Uterus (tissue), 4 donors: ENCODE measurements at places on chromosomes 6 and 20. TPM values are rescaled to one million over a fixed set of nuclear protein-coding genes. Genes with fewer than 3 reads are reported as not detected.

DBNDD2 gene
- 51.2 TPM for total RNA-seq

NR2E1 gene
- total RNA-seq = not detected

CCN6 gene
- total RNA-seq = not detected

MEP1A gene
- under 0.01 TPM for total RNA-seq

SIRPG gene
- not detected for total RNA-seq

TMC2 gene
- not detected for total RNA-seq

PMEPA1 gene
- 25.9 TPM for total RNA-seq

CDC5L gene
- 8.7 TPM for total RNA-seq

FAM83B gene
- total RNA-seq = 0.29 TPM

BPIFB1 gene
- not detected for total RNA-seq

- H3K27me3 ChIP-seq = no peaks in the 10 kb centered on the region
- H3K36me3 ChIP-seq = no peaks in the 10 kb centered on the region
- no peak for DNase-seq
- no peak overlapping the region for H3K4me3 ChIP-seq
- H3K27ac ChIP-seq = no peak overlapping the region
These were observed 319.7 kb upstream of the MAN1A1 start for GRCh38 chr6:119669221-119669620.

DNA sequence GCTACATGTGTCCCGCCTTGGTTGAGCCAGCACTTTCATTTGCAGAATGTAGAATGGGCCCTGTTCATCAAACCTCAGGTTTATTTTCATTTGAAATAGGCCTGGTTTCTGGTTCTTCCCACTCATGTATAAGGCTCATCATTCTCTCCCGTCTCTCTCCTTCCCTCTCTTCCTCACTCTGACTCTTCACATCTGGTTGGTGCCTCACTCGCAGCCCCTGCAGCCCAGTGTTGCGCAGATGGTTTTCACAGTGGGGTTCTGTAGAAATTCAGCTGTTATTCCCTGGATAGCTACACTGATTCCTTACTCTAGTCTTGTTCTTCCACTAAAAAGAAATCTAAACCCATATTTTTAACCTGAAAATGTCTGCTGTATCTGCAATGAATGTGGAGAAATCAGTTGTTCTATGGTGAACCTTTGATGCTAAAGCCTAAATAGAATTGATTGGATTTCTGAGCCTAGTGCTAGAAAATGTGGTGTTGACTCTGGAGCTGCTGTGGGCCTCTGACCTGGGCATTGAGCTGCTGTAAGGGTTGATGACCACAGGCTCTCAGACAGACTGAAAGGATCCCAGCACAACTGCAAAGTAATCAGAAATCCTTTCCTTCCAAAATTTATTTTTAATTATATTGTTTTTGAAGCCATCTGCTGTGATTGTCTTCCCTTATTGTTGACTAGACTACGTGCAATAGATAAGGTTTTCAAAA lies 150.3 kb downstream of the TMEM242 start:
- no peak overlapping the region for H3K27ac ChIP-seq
- no peak overlapping the region for H3K4me3 ChIP-seq
- no peaks in the 10 kb centered on the region for H3K4me1 ChIP-seq
- H3K36me3 ChIP-seq = no peaks in the 10 kb centered on the region

GRCh38 chr20:48156521-48156920 lies 371.2 kb upstream of the SULF2 start:
- H3K36me3 ChIP-seq = no peaks in the 10 kb centered on the region
- no peak overlapping the region for H3K4me3 ChIP-seq
- H3K27ac ChIP-seq = no peak overlapping the region
- no peaks in the 10 kb centered on the region for H3K4me1 ChIP-seq

DNA sequence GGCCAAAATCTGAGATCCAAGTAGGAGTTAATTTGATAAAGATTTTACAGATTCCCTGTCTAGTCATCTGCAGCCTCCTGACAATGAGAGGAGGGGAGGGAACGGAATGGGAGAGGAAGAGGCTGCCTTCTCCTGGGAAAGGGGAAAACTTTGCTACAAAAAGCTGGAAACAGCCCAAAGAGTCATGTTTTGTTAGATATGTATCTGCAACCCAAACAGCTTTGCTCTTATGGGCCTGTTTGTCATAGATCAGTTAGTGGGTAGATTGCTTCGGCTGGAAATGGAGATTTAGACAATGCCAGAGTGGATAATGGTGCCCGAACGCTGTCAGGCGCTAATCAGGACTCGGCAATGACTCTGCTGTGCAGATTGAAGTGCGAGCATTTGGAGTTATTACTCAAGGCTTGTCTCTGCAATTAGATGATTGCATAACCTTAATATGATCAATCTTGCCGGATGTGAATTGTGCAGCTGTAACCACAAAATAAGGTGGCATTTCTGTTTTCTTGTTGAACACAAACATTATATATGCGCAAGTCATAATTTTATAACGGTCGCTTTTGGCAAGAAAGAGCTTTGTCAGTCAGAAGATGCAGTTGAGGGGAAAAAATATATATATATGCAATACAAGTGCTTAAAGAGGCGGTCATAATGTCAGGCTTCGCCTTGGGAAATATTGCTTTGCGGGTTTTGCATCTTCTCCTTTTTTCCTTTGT lies 92.4 kb upstream of the MAFB start:
- H3K27me3 ChIP-seq = no peaks in the 10 kb centered on the region
- DNase-seq = no peak
- H3K4me1 ChIP-seq = no peaks in the 10 kb centered on the region
- no peak overlapping the region for H3K4me3 ChIP-seq
- H3K36me3 ChIP-seq = no peaks in the 10 kb centered on the region
- no peak overlapping the region for H3K27ac ChIP-seq

- H3K4me3 ChIP-seq = no peak overlapping the region
- H3K27me3 ChIP-seq = no peaks in the 10 kb centered on the region
- no peak overlapping the region for H3K27ac ChIP-seq
- no peaks in the 10 kb centered on the region for H3K4me1 ChIP-seq
These were observed 290.2 kb downstream of the TSHZ2 start for GRCh38 chr20:53262365-53262764.

- H3K4me1 ChIP-seq = no peaks in the 10 kb centered on the region
- H3K4me3 ChIP-seq = no peak overlapping the region
- H3K36me3 ChIP-seq = no peaks in the 10 kb centered on the region
- DNase-seq = no peak
These were observed 152.1 kb downstream of the TTLL2 start for GRCh38 chr6:167476844-167477595.

- no peak overlapping the region for H3K4me3 ChIP-seq
- DNase-seq = no peak
- no peaks in the 10 kb centered on the region for H3K4me1 ChIP-seq
These were observed 34.7 kb downstream of the FAM184A start for GRCh38 chr6:119043783-119044182.

DNA sequence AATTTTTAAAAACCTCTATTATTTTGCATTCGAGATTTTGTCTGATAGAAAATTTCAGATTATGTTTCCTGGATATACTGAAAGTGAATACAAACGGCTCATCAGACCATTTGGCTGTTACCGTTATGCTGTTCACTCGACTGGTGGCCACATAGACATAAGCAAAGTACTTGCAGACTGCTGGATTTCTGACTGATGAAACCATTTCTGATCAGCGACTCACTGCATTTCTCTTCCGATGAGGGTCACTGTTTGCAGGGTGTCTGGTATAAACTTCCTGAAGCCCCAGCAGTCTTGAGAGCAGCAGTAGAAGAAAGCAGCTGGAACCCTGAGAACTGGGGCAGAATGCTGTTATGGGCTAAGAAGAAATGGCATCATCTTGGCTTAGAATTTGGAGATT lies 17.7 kb downstream of the SNX9 start:
- H3K4me1 ChIP-seq = no peaks in the 10 kb centered on the region
- no peak for DNase-seq
- H3K27ac ChIP-seq = no peak overlapping the region
- H3K4me3 ChIP-seq = no peak overlapping the region
- no peaks in the 10 kb centered on the region for H3K36me3 ChIP-seq
- H3K27me3 ChIP-seq = no peaks in the 10 kb centered on the region

- H3K27me3 ChIP-seq = no peaks in the 10 kb centered on the region
- peak overlapping the region; percentile 98 for H3K27ac ChIP-seq
- H3K4me3 ChIP-seq = peak overlapping the region; percentile 78
- DNase-seq = peak; percentile 53
- H3K4me1 ChIP-seq = peaks cover 30% of the 10 kb centered on the region
These were observed 1.7 kb downstream of the PPP1R10 start for GRCh38 chr6:30615219-30615957.

DNA sequence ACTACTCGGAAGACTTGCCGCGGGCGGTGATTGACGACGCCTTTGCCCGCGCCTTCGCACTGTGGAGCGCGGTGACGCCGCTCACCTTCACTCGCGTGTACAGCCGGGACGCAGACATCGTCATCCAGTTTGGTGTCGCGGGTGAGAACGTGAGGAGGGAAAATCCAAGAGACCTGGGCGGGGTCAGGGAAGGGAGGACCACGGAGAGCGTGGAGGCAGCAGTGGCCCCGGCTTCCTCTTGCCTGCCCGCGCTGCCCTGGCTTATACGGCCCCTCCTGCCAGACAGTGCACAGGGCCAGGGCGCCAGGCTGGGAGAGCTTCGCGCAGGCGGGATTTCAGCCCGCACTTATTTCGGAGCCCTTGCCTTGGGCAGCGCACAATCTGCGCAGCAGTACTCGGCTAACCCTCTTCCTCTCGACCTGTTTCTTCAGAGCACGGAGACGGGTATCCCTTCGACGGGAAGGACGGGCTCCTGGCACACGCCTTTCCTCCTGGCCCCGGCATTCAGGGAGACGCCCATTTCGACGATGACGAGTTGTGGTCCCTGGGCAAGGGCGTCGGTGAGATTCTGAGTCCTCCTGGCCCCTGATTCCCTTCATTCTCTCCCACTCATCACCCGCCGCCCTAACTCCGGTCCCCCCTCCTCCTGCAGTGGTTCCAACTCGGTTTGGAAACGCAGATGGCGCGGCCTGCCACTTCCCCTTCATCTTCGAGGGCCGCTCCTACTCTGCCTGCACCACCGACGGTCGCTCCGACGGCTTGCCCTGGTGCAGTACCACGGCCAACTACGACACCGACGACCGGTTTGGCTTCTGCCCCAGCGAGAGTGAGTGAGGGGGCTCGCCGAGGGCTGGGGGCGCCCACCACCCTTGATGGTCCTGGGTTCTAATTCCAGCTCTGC lies 2.0 kb downstream of the MMP9 start:
- DNase-seq = no peak
- H3K27ac ChIP-seq = no peak overlapping the region
- H3K4me3 ChIP-seq = no peak overlapping the region

GRCh38 chr6:33430991-33431879 lies 11.4 kb downstream of the SYNGAP1 start:
- no peaks in the 10 kb centered on the region for H3K36me3 ChIP-seq
- peaks cover 3% of the 10 kb centered on the region for H3K4me1 ChIP-seq
- no peak overlapping the region for H3K4me3 ChIP-seq
- no peaks in the 10 kb centered on the region for H3K27me3 ChIP-seq

- no peak overlapping the region for H3K4me3 ChIP-seq
- DNase-seq = no peak
- H3K36me3 ChIP-seq = no peaks in the 10 kb centered on the region
- H3K27me3 ChIP-seq = no peaks in the 10 kb centered on the region
These were observed 17.6 kb downstream of the CAPN11 start for GRCh38 chr6:44176130-44176761.

GRCh38 chr6:141164042-141164743 lies 968.5 kb upstream of the GJE1 start:
- DNase-seq = no peak
- no peaks in the 10 kb centered on the region for H3K27me3 ChIP-seq
- no peaks in the 10 kb centered on the region for H3K36me3 ChIP-seq
- H3K4me1 ChIP-seq = no peaks in the 10 kb centered on the region

DNA sequence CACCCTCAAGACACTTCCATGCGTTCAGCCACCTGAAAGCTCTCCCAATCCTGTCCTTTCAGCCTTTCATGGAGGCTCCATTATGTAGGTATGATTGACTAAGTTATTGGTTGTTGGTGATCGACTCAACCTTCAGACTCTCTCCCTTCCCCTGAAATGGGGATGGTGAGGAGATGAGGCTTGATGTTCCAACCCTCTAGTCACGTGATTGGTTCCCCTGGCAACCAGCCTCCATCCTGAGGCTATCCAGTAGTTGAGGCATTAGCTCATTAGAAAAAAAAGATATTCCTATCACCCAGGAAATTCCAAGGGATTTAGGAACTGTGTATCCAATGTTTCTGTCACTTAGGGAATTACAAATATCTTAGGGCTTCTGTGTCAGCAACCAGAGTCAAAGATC lies 426.6 kb downstream of the PKHD1 start:
- H3K27ac ChIP-seq = no peak overlapping the region
- no peak for DNase-seq
- H3K4me1 ChIP-seq = no peaks in the 10 kb centered on the region

DNA sequence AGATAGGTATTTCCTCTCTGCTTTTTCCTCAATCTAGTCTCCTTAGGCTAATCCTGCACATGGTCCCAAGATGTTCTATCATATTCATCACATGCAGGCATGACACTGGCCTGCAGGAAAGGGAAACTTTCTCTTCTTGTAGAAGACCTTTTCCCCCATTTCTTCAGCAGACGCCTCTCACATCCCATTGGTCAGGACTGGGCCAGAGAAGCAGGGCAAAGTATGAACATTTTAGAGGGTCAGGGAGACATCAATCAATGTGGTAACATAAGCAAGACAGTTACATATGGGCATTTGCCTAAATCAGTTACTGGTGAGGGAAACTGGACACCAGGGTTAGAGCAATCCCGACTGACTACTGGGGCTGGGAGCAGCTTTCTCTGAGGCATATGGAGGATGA lies 90.1 kb downstream of the CRYBG1 start:
- H3K27me3 ChIP-seq = no peaks in the 10 kb centered on the region
- H3K4me1 ChIP-seq = no peaks in the 10 kb centered on the region
- H3K36me3 ChIP-seq = no peaks in the 10 kb centered on the region
- no peak overlapping the region for H3K27ac ChIP-seq

GRCh38 chr6:22928775-22929174 lies 359.4 kb downstream of the HDGFL1 start:
- no peak overlapping the region for H3K4me3 ChIP-seq
- no peak for DNase-seq
- peak overlapping the region; percentile 26 for H3K27ac ChIP-seq
- H3K36me3 ChIP-seq = peaks cover 4% of the 10 kb centered on the region
- no peaks in the 10 kb centered on the region for H3K4me1 ChIP-seq
